ENCODE measurements at places on chromosomes 2 and 18.

DNA sequence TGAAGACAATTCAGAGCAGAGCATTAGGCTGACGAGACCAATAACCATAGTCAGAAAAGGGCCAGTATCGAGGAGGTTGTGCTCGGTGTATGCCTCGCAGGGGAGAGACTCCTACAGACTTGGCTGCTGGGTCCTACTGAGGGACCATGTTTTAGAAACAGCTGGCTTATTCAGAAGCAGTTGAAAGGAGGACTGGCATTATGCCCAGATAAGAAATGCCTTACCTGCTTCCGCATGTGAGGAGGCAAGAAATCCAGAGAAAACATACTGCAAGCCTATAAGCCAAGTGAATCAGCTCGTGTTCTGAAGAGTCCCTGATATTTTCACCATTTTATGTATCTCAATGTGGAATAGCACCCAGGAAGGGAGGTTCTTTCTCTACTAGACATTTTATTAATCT is 434.7 kb downstream of the GRB14 start:
- no peak for DNase-seq

DNA sequence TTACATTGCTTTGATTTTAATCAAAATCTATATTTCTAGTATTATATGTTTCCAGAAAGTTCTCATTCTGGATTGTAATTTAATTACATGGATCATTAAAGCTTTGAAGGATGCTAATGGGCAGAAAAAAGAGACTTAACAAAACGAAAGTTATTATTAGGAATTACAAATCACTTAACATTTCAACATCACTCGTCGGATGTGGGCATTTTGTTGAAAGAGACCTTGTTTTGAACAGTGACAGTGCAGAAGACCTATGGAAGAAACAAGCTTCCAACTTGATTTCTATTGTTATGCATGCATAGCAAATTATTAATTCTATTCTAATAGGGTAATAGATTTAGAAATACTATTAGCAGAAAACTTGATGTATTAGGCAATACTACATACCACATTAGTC is 31.4 kb upstream of the DARS1 start:
- DNase-seq: no peak

- no peak for DNase-seq
Measured at GRCh38 chr18:40355726-40356125, 1599.3 kb upstream of the PIK3C3 start.

- no peak for DNase-seq
Measured at GRCh38 chr2:10256515-10257031, 46.1 kb upstream of the HPCAL1 start.

DNA sequence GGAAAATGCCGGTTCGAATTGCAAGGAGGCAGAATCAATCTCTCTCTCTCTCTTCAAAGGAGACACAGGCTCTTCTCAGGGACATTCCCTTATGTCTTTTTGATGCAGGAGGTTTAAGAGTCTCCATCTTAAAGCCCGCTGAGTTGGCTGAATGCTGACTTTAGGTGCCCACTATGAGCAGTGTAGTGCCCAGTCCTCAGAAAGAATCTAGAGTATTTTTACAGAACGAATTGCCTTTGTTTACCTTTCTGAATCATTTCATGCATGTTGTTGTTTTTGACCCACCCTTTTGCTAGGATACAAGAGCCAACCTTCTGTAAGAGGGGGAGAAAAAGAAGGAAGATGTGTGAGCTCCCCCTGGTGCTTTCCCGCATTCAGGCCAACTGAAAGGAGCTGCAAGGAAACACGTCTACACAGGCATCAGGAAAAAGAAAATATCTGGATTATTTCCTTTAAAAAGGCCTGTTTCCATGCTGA is 193.5 kb upstream of the TCF4 start:
- DNase-seq: no peak

DNA sequence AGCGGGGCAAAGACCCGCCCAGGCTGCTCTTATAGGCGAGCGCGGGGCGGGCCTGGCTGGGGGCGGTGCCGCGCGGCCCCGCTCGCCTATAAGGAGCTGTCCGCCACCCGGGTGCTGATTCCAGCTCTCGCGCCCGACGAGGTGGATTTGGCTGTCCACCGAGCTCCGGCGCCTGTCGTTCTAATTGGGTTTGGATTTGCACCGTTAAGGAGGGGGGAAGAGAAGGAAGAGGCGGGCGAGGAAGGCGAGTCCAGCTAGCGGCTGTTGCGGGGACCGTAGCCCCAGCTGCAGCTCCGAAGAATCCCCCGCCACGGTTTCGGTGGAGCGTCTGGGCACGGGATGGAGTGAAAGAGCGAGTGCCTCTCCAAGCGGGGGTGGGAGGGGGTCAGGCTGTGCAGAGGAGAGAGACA is at the start of gene CNTNAP5:
Gene CNTNAP5, plus strand, starts transcription at position 117 of the 410 bp plus-strand sequence. CDS start 364 bp downstream, outside the sequence.
- no peak for DNase-seq

GRCh38 chr2:219344751-219345430 is 12.3 kb upstream of the RESP18 start:
- DNase-seq: no peak

- no peak for DNase-seq
Measured at GRCh38 chr2:170462433-170463205, 252.5 kb upstream of the SP5 start.

- no peak for DNase-seq
Measured at GRCh38 chr18:63823516-63824219, 48.5 kb downstream of the SERPINB7 start.

GRCh38 chr2:164620873-164621763 is at the start of gene GRB14:
GRB14 (minus strand) TSS chr2:164621482; CDS start chr2:164621309, 173 bp downstream.
- no peak for DNase-seq

DNA sequence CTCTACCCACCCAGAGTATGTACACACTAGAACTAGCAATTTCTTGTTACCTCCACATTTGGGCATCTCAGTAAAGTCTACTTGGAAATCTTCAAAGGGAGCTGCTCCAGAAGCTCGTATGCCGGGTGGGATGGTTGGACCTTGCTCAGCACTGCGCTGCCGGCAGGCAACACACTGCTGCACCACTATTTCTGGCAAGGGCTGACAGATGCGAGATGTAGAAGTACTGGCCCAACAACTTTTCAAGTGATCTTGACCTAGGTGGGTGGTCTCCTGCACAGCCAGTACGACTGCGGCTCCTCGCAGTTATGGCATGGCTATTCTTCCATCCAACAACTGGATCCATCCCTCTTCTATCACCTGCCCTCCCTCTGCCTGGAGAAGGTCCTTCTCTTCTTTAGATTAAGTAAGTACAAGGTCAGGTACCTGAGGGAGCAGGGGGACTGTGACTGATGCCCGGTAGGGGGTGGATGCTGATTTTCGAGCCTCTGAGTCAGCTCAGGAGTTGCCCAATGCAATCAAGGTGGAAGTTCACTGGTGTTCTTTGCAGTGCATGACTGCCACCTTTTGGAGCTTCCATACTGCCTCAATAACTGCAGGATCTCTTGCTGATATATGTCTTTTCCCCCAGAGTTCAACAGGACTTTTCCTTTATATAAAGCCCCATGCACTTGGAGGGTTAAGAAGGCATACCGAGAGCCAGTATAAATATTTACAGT is 100.4 kb upstream of the SLC1A4 start:
- no peak for DNase-seq

GRCh38 chr18:3653851-3654441 is 204.0 kb downstream of the TGIF1 start:
- no peak for DNase-seq

- no peak for DNase-seq
Measured at GRCh38 chr2:189641002-189641401, 20.3 kb upstream of the ASNSD1 start.

DNA sequence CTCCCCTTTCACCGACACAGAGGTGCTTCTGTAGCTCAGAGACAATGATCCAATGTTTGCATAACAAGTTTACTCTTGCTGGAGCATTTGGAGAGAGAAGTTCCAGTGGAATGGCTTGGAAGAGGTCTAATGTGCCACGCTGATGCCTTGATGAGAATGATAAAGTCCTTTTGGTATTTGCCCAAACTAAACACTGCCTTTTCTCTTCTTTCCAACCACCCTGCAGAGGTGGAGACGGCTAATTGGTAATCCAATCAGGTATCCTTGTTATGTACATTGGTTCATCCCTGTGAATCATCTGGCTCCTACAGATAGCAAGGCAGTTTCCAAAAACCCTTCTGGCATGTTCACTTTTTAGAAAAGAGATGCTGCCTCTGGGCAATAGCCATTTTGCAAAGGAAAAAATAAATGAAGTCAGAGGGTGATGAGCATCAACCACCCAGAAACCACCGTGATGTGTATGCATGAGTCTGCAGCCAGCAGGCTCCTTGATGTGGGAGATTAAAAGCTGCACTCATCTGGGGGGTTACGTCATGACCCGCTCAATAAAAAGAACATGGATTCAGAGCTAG is 40.6 kb downstream of the KIAA2012 start:
- no peak for DNase-seq

DNA sequence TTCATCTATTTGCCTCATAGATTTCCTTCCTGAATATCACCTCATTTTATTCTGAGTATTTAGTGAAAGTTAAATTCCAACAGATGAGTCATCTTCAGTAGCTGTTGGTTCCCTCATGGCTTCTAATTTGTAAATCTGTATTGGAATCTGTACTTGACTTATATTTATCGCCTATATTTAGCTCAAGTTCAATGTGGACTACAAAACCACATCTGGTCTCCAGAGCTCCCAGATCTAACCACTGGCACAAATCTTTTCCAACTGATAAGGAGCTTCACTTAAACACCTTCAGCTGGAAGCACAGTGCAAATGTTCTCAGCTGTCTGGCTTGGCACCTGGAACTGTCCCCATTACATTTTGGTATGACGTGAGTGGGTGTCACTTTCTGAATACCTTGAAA is 82.8 kb upstream of the DSEL start:
- DNase-seq: no peak

DNA sequence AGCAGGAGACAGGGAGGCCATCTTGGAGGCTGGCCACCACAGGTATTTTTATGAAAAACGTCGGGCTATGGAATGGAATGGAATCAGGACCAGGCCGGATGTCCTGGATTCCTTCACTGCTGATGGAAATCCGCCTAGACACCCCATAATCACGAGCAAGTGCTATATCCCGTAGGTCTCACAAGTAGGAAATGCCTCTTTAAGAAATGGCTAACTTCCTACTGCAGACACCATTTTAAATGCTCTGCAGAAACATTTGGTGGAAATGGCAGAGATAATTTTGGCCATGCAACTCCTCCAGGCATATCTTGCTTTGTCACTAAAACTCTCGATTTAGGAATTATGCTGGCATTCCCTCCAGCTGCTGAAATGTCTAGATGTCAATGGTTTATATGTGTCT is 18.0 kb downstream of the ID2 start:
- DNase-seq: no peak

DNA sequence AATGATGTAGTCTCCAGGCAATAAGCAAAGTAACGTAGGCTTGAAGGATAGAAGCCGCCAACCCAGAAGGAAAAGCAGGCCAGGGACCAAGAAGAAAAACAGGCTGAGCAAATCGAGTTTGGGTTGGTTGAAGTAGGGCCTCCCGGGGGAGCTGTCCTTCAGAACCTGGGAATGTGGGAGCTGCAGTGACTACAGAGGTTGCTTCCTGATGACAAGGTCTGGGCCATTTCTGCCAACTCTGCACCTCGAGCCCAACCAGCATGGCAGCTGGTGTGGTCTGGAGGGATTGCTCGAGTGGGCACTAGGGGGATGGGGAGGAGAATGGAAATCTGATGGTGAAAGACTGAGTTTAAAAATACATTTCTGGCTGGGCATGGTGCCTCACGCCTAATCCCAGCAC is 14.1 kb downstream of the ACMSD start:
- DNase-seq: no peak

DNA sequence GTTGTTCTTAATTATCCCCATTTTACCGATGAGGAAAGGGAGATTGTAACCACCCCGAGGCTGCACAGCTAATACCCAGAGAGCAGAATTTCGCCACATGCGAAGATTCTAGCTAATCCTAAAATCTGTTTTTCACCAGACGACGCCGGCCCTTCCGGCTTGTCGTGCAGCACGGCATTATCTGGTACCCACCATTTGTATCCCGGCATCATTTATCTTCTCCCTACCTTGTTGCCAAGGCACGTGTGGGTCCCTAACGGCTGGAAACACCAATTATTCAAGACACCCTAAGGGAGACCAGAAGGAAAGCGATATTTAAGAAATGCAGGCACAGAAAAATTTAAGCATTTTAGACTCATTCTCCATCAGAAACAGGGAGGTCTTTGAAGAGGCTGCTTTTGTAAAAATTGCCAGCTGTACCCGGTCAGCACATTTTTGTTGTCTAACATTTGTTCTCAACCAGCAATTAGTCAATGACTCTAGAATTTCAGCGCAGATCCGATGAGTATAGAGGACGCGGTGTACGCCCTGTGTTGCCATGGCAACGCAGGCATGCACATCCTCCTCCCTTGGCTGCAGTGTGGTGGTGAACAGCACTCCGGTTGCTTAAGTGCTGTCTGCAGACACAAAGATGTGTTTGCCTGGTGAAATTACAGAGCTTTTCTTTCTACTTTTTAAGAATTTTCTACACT is 111.6 kb downstream of the AGAP1 start:
- DNase-seq: no peak

GRCh38 chr2:197599285-197599965 is 76.0 kb downstream of the RFTN2 start:
- DNase-seq: no peak

DNA sequence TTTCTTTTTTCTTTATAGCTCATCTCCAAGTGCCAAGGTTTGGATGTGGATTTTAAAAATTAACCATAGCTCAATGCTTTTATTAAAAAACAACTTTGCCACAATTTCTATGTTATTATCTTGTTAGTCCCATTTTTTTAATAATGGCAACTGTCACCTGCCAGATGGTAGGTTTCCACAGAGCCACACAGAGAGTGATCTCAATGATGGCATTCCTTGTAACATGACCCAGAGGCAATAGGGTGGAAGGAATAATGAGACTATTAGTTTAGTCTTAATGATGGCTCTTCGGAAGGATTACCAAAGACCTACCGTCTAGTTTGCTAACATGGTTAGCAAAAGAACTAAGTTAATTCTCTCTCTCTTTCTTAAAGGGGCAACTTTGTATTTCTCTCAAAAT is 64.0 kb downstream of the REL start:
- DNase-seq: no peak

- no peak for DNase-seq
Measured at GRCh38 chr2:112813280-112813966, 23.2 kb downstream of the IL1B start.

GRCh38 chr2:26670931-26671460 is 21.5 kb upstream of the KCNK3 start:
- DNase-seq: no peak

DNA sequence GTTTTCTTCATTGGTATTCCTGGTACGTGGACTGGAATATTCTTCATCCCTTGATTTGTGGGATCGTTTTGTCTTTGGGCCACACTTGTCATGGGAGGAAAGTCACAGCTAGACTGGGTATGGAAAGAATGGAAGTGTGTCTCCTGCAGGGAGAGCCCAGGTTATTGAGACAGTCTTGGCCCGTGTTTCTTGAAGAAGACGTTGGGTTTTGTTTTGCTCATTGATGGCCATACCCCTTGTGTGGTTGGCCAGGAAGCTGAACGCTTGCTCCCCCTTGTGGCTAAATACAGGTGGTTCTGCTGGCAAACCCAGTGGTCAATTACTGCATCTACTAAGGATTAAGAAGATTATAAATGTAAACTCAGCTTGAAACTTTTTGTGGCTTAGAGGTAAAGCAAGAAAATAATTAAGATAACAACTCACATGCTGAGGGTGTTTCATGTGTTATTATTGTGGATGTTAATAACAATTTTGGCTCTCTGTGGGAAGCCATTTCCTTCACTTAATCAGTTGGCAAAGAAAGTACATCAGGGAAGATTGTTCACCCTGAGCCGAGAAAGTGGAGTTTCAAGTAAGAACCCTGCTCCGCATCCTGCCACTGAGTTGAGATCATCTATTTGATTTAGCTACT is 91.8 kb downstream of the NEDD4L start:
- no peak for DNase-seq

Data from stimulated activated CD8-positive, alpha-beta memory T cell treated with anti-CD3 and anti-CD28 coated beads, Interleukin-4, amount 100 ng/mL, for 4 hours (primary cell).